ENCODE measurements at places on chromosomes 6 and 20.

DNA sequence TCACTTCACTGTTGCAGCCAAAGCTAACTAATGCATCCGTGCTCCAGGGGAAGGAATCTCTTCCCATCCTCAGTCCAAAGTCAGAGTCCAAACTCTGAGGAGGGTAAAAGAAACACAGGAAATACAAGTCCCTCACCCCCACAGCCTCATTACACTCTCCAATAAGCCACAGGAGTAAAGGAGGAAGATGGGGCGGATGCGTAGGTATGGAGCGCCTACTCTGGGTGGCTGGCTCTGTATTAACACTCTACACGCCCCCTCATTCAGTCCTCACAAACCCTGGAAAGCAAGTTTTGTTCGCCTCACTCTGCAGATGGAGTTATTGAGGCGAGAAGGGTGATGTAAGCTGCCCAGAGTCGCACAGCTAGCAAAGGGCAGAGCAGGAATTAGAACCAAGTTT, 242.9 kb downstream of the NRN1 start:
- no peak for DNase-seq

GRCh38 chr6:73248192-73248903, 14.6 kb downstream of the KHDC1 start:
- no peak for DNase-seq

GRCh38 chr6:111280445-111280955, 193.2 kb downstream of the SLC16A10 start:
- DNase-seq, result no peak

GRCh38 chr6:163199371-163199770, 215.1 kb upstream of the QKI start:
- DNase-seq, result no peak

GRCh38 chr6:6793388-6794250, 205.1 kb downstream of the LY86 start:
- DNase-seq, result no peak

GRCh38 chr6:36544228-36544627, 3.1 kb downstream of the STK38 start:
- DNase-seq, result no peak

- no peak for DNase-seq
Observed at GRCh38 chr6:158175111-158175510, 7.0 kb downstream of the GTF2H5 start.

DNA sequence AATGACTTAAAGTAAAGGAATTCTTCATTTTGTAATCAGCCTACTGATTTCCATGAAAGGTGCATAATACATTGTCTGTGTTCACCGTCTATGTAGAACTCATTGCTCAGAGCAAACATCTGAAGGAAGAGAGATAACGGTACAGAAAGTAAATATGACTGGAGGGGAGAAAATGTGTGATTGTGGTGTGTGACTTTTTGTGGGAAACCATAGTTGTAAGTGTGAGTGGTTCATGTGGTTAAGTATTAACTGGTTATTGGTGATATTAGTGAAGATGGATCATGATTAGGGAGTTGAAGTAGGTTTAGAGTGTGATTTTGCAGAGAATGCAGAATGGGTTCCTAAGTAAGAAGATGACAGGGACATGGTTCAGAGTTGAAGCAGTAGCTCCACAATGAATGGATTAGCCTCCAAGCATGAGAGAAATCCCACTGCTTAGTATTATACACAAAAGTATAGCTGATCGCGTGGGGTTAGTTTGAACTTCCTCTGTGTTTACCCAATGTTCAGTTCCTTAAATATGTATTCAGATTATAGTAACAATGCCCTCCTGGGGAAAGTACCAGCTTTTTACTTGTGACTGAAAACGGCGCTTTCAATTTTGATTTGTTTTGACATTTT, 368.9 kb downstream of the UTRN start:
- DNase-seq, result no peak

Data from brain pericyte (primary cell).